ENCODE measurements at places on chromosomes 2 and 18. TPM values are rescaled to one million over a fixed set of nuclear protein-coding genes. Genes with fewer than 3 reads are reported as not detected.

DNA sequence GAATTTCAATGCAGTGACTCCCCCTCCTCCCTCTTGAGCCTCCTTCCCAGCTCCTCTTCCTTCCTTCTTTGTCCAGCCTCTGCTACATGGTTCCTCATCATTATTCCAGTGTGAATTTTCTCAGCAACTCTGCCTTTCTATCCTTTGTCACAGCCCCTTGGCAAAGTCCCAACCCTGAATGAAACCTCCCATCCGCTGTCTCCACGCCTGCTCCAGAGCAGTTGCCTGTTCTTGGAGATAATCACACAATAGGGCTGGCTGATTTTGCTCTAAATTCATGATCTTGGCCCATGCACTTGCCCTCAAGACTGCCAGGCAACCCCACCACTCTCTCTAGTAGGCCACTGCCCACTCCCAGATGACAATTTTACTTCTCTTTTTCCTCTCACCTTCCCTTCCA, 61.4 kb downstream of the BCL2L11 start:
- no peak for DNase-seq

Gene SIX3
- not detected for polyA plus RNA-seq

DNA sequence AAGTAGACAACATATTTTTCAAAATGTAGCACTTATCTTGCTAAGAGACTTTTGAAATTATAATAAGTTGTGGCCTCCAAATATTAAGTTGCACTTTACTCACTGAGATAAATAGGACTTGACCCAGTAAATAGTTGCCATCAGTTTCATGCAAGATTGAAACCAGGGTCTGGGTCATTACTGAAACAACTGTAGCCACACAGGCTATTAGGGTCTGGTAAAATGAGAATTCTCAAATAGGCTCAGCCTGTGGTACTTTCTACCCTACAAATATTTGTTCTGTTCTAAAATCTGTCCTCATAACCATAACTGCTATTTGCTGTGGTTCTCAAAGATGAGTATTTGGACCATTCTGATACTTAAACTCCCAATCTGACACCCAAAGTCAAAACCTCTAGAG, 115.4 kb upstream of the STK17B start:
- no peak for DNase-seq

DNA sequence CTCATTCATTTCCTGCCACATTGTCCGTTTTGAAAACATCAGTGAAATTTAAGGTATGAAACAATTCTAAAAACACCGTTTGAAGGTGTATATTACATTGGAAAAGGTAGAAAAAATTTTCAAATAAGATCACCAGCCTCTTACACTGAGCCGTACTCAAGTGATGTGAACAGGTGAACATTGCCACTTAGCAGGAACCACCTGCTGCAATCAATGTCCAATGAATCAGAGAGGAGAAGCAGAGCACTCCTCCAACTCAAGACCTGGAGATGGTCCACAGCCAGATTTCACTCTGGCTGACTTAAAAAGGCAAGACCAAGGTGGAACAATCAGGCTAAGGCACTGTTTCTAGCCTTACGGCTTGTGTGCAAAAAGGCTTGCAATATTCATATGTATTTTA, 110.3 kb upstream of the TTN start:
- DNase-seq, result no peak

- DNase-seq, result no peak
Measured at GRCh38 chr2:2233171-2233826, 97.8 kb downstream of the MYT1L start.

Gene HOXD3
- 3.3 TPM for polyA plus RNA-seq

Gene TLX2
- polyA plus RNA-seq, result not detected

GRCh38 chr2:210713122-210713521, 156.7 kb downstream of the CPS1 start:
- DNase-seq, result no peak

DNA sequence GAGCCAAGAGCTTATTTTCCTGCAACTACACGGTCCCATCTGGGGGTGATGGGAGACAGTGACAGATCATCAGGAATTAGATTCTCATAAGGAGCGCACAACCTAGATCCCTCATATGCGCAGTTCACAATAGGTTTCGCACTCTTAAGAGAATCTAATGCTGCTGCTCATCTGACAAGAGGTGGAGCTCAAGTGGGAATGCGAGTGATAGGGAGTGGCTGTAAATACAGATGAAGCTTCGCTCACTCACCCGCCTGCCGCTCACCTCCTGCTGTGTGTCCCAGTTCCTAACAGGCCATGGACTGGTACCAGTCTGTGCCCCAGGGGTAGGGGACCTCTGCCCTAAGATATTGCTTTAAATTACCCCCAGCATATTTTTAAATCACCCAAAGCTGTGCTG, 10.8 kb downstream of the LRRFIP1 start:
- no peak for DNase-seq

Gene MOB1A
- 41.5 TPM for polyA plus RNA-seq

Gene SLC16A14
- polyA plus RNA-seq, result 2.0 TPM

- DNase-seq, result no peak
Measured at GRCh38 chr18:22113144-22113844, 56.1 kb upstream of the GATA6 start.

DNA sequence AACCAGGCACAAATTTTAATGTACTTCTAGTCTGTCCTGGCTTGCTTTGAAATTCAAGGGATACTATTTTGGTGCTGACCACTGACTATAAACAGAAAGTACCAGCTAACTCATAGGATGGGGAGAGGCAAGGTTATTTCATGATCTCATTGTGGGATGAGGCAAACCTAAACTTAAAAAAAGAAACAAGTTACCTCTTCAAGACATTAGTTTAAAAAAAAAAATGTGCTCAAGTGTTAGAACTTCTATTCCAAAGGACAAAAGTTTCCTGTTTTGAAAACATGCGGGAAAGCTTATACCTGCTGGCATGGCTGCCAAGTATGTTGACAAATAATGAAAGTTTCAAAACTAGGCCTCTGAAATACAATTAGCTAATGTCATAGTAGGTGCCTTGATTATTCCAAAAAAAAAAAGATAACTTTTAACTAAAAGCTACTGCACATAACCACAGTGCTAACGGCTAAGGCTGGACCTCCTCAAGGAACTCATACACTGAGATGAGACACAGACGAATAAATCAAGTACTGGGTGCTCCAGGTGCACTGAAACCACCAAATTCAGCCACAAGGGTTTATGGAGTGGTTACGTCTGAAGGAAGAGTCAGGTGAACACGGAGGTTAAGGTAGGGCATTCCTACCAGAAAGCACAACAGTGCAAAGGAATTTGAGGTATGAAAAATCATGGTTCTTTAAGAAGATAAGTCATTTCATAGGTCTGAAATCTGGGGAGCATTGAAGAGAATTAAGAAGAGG, 38.1 kb downstream of the TMEM131 start:
- DNase-seq, result no peak

Gene FEV
- not detected for polyA plus RNA-seq

DNA sequence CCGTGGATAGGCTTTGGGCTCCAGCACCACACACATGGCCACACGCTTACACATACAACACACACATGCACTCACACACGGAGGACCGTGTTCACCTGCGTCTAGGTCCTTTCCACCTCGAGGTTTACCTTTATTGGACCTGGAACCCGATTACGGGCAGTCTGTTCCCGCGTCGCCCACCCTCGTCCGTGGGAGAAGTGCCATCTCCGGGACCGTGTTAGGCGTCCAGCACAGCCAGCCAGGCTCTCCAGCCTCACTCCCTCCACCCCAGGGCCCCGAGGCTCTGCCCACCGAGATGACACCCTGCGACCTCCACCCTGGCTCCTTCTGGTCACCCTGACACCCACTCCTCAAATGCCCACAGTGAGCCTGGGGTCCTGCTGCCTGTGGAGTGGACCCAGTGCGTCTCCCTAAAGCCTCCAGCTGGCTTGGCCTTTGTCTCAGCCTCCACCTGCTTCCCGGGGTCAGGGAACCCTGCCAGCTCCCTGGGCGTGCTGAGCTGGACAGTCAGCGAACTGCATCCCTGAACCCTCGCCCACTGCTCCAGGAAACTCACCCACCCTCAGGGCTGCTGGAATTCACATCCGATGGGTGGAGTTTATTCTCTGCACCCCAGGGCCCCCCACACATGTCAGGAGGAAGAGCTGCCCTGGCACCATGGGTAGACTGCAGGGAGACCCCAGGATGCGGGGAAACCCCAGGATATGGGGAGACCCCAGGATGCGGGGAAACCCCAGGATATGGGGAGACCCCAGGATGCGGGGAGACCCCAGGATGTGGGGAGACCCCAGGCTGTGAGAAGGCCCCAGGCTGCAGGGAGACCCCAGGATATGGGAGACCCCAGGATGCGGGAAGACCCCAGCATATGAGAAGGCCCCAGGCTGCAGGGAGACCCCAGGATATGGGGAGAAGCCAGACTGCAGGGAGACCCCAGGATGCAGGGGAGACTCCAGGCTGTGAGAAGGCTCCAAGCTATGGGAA, 33.0 kb downstream of the ADI1 start:
- no peak for DNase-seq

GRCh38 chr2:44959855-44960254, 18.4 kb downstream of the SIX3 start:
- DNase-seq, result no peak

- DNase-seq, result no peak
Measured at GRCh38 chr2:158773121-158773520, 22.0 kb upstream of the DAPL1 start.

DNA sequence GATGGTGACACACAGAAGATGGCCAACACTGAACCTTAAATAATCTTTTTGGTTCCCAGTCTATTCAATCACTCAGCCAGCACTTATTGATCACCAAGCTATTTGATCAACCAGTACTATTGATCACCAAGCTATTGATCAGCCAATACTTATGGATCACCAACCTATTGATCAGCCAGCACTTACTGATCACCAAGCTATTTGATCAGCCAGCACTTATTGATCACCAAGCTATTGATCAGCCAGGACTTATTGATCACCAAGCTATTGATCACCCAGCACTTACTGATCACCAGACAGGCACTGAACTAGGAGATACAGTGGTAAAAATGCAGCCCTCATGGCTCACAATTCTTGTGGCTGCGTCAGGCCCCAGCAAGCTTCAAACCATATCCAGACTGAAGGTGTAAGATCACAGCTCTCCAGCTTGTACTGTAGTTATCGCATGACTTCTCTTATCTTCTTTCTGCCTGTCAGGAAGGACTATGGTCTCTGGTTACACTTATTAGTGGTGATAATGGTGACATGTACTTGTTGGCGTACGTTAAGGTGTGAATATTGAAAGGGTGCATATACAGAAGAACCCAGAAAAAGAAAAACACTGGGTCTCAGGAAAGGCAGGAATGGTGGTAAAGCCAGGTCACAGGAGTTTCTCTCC, 18.4 kb upstream of the B3GNT2 start:
- DNase-seq, result no peak

Gene RAB17
- polyA plus RNA-seq, result 4.1 TPM

GRCh38 chr2:109415581-109416013, 198.2 kb downstream of the SEPTIN10 start:
- no peak for DNase-seq

Gene NUP35
- 14.0 TPM for polyA plus RNA-seq

Gene ZNF521
- polyA plus RNA-seq, result 43.7 TPM

DNA sequence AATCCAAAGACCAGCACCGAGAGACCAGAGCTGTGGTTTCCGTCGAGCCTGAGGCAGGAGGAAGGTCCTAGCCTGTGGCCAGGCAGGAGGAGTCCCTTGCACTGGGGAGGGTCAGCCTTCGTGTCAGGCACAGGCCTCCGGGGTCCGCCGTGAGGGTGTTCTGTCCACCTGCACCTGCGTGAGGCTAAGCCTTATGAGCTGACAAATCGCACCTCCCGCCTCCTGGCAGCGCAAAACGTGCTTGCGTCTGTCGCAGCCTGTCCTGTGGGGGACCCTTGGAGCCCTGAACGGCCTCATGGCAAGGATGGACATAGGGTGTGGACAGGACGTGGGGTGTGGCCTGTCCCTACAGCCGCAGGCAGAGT, 73.3 kb downstream of the KCNG2 start:
- DNase-seq, result no peak

Data from forelimb muscle (tissue), 1 donor.